Breast epithelium (tissue), 4 donors: ENCODE measurements at places on chromosomes 7 and 10.
A peak's percentile ranks its signal among the peaks of the same experiment; 100 is the strongest.

GRCh38 chr10:89114846-89115625 lies 92.1 kb downstream of the CH25H start:
- no peaks in the 10 kb centered on the region for H3K36me3 ChIP-seq
- no peak for DNase-seq

- no peaks in the 10 kb centered on the region for H3K36me3 ChIP-seq
- no peak for DNase-seq
- H3K27me3 ChIP-seq: no peaks in the 10 kb centered on the region
- H3K4me1 ChIP-seq: no peaks in the 10 kb centered on the region
These were observed 2.7 kb downstream of the COG5 start for GRCh38 chr7:107560898-107561516.

- no peaks in the 10 kb centered on the region for H3K36me3 ChIP-seq
- DNase-seq: no peak
- H3K4me1 ChIP-seq: no peaks in the 10 kb centered on the region
- no peak overlapping the region for H3K27ac ChIP-seq
These were observed 85.6 kb downstream of the CHST15 start for GRCh38 chr10:124007773-124008145.

DNA sequence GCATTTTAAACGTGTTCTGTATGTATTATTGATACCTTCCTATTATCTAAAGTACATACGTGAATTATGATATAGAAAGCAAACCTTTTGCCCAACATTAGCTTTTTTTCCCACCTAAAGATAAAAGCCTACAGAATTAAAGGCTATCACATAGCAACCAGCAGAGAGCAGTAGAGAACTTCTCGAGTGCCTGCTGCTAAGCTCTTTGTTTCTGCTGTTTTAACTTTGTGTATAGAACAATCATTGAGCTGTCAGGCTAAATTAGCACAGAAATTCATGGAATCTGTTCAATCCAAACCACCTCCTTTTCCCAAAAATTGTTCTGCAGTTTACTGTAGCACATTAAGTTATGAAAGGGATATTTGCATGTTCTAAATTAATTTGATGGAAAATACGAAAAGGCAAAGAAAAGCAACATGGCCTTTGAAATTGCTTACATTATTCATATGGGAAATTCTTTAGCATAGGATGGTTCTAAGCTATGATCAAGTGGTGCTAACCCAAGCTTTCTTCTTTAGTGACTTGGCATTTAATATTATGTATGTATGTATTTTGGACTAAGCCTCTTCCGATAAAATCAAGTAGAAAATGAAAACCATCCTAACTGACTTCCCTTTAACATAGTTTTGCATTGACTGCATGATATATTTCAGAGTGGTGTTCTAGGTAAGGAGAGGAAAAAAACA lies 1288.5 kb downstream of the GATA3 start:
- no peak overlapping the region for H3K4me3 ChIP-seq
- no peaks in the 10 kb centered on the region for H3K4me1 ChIP-seq
- no peak overlapping the region for H3K27ac ChIP-seq

DNA sequence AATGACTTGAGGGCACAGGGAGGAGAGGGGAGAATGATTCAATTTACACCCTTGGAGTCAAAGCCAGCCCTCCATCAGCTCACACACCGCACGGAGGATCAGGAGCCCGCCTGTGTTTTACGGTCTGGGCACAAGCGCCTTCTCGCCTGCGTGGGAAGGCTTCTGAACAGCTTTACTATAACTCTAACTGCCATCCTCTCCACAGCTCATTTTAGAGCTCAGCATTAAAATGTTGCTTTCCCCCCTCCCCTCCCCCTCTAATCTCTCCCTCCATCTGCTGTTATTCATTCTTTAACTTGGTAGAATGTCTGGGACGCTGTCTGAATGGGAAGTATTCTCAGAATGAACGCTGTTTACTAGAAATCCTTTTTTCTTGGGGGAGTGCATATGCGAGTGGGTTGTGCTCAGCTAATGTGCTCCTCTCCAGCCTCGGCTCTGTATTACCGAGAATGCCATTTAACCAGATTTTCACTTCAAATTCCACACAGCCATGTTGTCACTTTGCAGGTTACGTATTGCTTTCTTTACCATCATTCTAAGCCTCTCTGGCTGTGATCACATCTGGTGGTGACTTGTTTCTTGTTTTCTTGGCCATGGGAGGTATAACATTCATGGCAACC lies 140.1 kb downstream of the GFRA1 start:
- H3K4me3 ChIP-seq: no peak overlapping the region
- no peaks in the 10 kb centered on the region for H3K27me3 ChIP-seq
- no peaks in the 10 kb centered on the region for H3K4me1 ChIP-seq
- no peaks in the 10 kb centered on the region for H3K36me3 ChIP-seq
- H3K27ac ChIP-seq: no peak overlapping the region
- no peak for DNase-seq

GRCh38 chr7:112887337-112887736 lies 97.1 kb upstream of the TMEM168 start:
- H3K27ac ChIP-seq: no peak overlapping the region
- H3K27me3 ChIP-seq: no peaks in the 10 kb centered on the region
- DNase-seq: no peak
- no peak overlapping the region for H3K4me3 ChIP-seq
- no peaks in the 10 kb centered on the region for H3K36me3 ChIP-seq
- no peaks in the 10 kb centered on the region for H3K4me1 ChIP-seq

GRCh38 chr7:151246851-151247580 lies 1.5 kb downstream of the SMARCD3 start:
- peaks cover 21% of the 10 kb centered on the region for H3K4me1 ChIP-seq
- H3K4me3 ChIP-seq: peak overlapping the region; percentile 86
- no peaks in the 10 kb centered on the region for H3K36me3 ChIP-seq
- H3K27me3 ChIP-seq: no peaks in the 10 kb centered on the region
- peak overlapping the region; percentile 84 for H3K27ac ChIP-seq

DNA sequence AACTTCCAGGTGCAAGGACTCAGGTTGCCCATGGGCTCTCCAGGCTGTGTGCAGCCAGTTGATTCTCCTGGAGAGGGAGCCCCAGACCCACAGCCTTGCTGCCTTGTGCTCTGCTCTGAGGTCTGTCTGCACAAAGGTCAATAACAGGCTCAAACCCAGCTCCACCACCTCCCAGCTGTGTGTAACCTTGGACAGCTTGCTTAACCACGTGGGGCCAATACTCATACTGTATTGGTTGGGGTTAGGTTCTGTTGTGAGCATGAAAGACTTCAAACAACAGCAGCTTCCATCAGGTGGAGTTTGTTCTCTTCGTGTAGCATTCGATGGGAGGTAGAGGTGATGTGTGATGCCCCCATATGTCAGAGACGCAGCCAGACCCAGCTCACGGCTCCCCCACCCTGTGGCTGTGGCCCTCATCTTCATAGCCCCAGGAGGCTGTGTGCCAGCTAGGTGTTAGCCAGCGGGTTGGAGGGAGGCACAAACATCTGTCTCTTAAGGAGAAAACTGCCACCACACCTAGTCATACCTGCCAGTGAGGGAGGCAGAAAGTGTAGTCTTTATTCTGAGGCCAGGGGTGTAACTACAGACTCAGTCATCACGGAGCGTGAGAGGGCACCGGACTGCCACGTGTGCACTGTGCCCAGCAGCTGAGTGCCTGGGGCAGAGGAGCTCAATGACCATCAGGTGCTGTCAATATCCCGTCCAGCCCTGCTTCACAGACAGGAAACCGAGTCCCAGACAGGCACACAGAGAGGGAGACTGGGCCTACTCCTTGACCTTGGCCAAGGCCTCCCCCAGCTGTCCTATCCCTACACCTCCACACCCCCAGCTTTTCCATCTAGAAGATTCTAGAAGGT lies 8.1 kb upstream of the POLD2 start:
- no peaks in the 10 kb centered on the region for H3K27me3 ChIP-seq
- no peaks in the 10 kb centered on the region for H3K4me1 ChIP-seq
- no peak overlapping the region for H3K4me3 ChIP-seq
- no peak for DNase-seq
- no peak overlapping the region for H3K27ac ChIP-seq

DNA sequence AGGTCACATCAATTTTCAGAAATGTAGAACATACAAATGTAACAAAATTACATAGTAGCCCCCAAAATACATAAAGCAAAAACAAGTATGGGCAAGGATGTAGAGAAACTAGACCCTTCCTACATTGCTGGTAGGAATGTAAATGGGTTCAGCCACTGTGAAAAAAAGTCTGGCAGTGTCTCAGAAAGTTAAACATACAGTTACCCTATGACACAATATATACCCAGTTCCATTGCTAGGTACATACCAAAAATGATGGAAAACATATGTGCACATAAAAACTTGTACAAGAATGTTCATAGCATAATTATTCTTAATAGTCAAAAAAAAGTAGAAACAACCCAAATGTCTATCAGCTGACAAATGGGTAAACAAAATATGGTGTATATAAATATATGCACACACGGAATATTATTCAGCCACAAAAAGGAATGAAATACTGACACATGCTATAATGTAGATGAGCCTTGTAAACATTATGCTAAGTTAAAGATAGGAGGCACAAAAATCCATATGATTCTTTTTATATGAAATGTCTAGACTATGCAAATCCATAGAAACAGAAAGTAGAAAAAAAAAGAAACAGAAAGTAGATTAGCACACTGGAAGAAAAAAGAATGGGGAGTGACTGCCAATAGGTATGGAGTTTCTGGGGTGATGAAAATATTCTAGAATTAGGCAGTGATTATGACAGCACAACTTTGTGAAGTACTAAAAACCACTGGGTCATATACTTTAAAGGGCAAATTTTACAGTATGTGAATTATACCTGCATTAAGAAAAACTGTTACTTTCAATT lies 13.5 kb downstream of the HERPUD2 start:
- no peak overlapping the region for H3K4me3 ChIP-seq
- H3K27me3 ChIP-seq: no peaks in the 10 kb centered on the region
- no peaks in the 10 kb centered on the region for H3K4me1 ChIP-seq

- H3K27me3 ChIP-seq: no peaks in the 10 kb centered on the region
- H3K4me1 ChIP-seq: no peaks in the 10 kb centered on the region
- H3K36me3 ChIP-seq: no peaks in the 10 kb centered on the region
These were observed at the start of gene PFKP for GRCh38 chr10:3067118-3067858. TSS of gene PFKP (plus strand) at chr10:3067548. CDS start at chr10:3067596, 48 bp downstream.

GRCh38 chr7:27651702-27652101 lies 11.0 kb downstream of the HIBADH start:
- no peak for DNase-seq
- H3K4me1 ChIP-seq: no peaks in the 10 kb centered on the region
- no peaks in the 10 kb centered on the region for H3K36me3 ChIP-seq
- H3K27ac ChIP-seq: no peak overlapping the region
- no peak overlapping the region for H3K4me3 ChIP-seq

- no peaks in the 10 kb centered on the region for H3K36me3 ChIP-seq
- no peak overlapping the region for H3K27ac ChIP-seq
- DNase-seq: no peak
- no peak overlapping the region for H3K4me3 ChIP-seq
These were observed 44.6 kb downstream of the NUP205 start for GRCh38 chr7:135602304-135602703.

DNA sequence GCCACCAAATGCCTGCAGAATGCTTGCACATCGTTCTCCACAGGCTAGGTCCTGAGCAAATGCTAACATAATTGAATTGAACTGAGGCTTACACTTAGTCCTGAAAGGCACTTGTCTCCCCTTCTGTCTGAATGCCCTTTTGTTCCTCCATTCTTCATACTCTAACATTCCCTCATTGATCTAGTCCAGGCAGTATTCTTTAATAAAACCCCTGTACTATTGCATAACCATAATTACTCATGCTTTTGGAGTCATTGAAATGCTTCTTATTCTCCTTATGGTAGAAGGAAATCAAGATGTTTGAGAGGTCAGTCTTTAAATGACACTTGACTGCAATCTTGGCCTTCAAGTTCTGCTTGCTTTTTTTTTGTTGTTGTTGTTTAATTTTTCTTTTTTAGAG lies 7.1 kb downstream of the PI4K2A start:
- no peak for DNase-seq
- H3K36me3 ChIP-seq: no peaks in the 10 kb centered on the region
- H3K27me3 ChIP-seq: no peaks in the 10 kb centered on the region
- H3K4me1 ChIP-seq: no peaks in the 10 kb centered on the region
- peak overlapping the region; percentile 23 for H3K27ac ChIP-seq

- no peak for DNase-seq
- no peak overlapping the region for H3K4me3 ChIP-seq
- H3K27me3 ChIP-seq: no peaks in the 10 kb centered on the region
- H3K36me3 ChIP-seq: no peaks in the 10 kb centered on the region
These were observed 128.7 kb downstream of the COBL start for GRCh38 chr7:51187941-51188340.

- H3K27ac ChIP-seq: no peak overlapping the region
- DNase-seq: no peak
- H3K4me3 ChIP-seq: no peak overlapping the region
- no peaks in the 10 kb centered on the region for H3K36me3 ChIP-seq
These were observed 259.3 kb downstream of the ZEB1 start for GRCh38 chr10:31578181-31578852.

DNA sequence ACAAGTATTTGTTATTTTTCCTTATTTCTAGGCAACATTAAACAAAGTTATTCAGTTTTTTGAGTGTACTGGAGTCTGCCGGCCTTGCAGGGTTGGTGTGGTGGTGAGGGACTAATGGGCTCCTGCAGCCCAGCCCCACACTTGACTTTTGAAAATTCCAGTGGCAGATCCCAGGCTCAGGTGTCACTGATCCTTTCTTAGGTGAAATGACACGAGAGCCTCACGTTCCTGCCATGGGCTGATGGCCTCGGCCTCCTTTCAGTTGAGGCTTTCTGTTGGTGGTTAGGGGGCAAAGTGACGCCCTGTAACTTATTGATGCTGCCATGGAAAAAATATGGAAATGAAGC lies 117.9 kb downstream of the NKX6-2 start:
- H3K27me3 ChIP-seq: no peaks in the 10 kb centered on the region
- H3K4me3 ChIP-seq: no peak overlapping the region
- H3K36me3 ChIP-seq: no peaks in the 10 kb centered on the region

- H3K4me1 ChIP-seq: no peaks in the 10 kb centered on the region
- no peak for DNase-seq
- no peak overlapping the region for H3K4me3 ChIP-seq
- H3K27me3 ChIP-seq: no peaks in the 10 kb centered on the region
These were observed 49.9 kb upstream of the PPP1R3A start for GRCh38 chr7:113968713-113969112.

DNA sequence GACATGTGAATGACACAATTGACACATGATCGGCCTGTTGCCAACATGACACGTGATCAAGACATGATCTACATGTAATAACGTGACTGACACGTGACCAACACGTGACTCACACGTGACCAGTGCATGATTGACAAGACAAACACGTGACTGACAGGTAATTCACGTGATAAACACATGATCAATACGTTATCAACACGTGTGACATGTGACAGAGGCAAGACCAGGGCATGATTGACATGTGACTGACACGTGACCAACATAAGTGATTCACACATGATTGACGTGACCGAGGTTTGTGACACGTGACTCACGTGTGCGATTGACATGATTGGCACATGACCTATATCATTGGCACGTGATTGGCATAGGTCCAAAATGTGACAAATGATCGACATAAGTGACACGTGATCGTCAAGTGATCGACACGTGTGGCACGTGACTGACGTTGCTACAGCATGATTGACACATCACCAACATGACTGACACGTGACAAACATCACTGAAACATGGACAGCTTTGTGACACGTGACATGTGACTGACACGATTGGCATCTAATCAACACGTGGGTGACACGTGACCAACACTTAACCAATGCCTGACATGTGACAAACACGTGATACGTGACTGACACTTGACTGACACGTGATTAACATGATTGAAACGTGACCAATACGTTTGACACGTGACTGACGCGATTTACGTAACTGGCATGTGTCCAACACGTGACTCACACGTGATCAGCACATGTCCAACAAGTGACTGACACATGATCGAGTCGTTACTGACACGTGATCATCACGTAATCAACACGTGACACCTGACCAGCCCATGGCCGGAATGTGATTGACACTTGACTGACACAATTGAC lies 23.0 kb downstream of the CRPPA start:
- no peaks in the 10 kb centered on the region for H3K36me3 ChIP-seq
- no peak overlapping the region for H3K4me3 ChIP-seq
- no peak overlapping the region for H3K27ac ChIP-seq
- H3K27me3 ChIP-seq: no peaks in the 10 kb centered on the region
- DNase-seq: no peak
